Erythroblast (primary cell): ENCODE measurements at places on chromosomes 12 and 14.

DNA sequence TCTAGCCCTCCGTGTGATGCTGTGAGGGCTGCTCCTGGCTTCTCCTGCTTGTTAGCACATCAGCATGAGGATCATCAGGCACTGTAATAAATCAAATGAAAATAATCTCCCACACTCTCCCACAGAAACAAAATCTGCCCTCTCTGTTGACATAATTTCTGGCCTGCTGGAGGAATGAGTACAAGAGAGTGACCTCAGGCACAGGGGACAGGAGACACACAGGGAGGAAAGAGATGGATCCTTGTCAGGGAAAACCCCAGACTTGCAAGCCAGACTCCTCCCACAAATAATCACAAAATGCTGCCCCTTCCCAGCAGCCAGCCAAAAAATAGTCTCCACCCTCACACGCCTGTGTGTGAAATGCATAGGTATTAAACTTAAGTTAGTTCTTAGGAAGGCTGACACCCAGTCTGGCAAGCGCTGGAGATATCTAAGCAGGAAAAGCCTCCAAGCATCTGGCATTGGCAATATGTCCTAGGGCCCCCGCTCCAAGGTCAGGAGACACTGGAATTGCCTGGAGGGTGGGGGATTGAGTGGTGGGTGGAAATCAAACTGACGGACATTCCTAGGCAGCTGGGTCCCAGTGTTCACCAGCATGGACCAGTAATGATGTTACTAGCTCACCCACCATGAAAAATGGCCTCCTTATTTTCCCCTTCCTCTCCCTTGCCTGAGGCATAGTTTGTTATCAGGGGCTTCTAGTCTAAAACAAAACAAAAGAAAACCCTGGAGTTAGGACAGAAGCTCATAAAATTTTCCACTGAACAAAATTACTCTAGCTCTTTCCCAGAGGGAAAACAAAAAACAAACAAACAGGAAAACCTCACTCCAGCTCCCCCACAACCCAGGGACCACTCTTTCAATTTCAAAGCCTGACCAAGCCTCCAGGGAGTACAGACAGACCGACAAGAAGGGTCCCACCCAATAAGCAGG, 22.0 kb downstream of the SMUG1 start:
- DNase-seq = no peak

- no peak for DNase-seq
Observed at GRCh38 chr12:104622928-104623327, 166.2 kb downstream of the CHST11 start.

GRCh38 chr12:94855853-94856252, 147.6 kb downstream of the NDUFA12 start:
- no peak for DNase-seq

GRCh38 chr14:91409928-91410718, 7.5 kb downstream of the CCDC88C start:
- no peak for DNase-seq

- DNase-seq = no peak
Observed at GRCh38 chr12:131030472-131031328, 77.0 kb downstream of the ADGRD1 start.

- no peak for DNase-seq
Observed at GRCh38 chr14:96637521-96637920, 135.3 kb downstream of the PAPOLA start.

DNA sequence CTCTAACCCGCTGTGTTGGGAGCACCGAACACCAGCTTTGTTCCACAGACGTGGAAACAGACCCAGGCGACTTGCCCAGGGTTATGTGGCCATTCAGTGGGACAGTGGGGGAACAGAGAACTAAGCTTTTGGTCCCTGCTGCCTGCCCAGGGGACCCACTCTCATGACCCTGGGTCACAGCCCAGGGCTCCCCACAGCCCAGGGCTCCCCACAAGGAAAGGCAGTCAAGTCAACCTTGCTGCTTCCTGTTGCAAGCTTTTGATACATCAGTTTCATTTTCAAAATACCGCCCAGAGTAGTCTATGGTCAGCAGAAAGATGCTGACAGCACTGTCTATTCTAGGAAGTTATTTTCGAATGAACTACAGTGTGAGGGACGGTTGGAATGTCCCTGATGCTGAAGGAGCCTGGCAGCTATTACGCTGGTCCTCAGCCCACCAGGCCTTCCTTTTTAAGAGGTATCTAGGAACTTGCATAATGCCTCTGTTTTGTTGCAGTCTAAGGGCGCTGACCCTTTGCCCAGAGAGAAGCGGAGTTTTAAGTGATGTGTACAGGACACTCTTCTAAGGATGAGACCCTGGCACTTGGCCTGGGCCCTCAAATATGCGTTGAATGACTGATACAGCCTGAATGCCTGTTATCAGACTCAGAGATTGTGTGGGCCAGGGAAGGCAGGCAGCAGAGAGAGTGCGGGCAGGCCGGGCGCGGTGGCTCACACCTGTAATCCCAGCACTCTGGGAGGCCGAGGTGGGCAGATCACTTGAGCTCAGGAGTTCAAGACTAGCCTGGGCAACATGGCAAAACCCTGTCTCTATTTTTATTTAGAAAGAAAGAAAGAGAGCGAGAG, 12.6 kb upstream of the TTC7B start:
- DNase-seq = no peak

DNA sequence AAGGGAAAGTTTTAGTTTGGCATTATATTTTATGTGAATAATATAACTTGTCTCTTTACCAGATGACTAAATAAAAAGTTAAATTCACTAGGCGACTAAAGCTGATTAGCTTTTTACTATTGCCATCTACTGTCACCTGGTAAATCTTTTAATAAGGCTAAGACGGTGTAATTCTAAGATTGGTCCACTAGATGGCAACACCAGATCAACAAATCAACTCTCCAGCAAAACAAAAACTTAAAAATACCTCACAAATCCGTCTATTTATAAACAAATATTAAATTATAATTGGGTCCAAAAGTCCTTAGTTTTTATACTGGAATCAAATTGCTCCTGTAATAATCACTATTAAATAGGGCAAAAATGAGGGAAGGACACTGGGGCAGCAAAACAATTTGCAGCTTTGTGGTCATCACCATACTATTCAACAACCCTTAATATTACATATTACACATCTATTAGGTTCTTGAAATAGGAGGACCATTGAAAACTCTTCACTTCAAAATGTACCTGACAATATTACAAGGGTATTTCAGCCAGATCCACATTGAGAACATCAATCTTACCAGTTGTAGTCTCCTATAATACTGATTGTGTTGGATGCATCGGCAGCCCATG, 47.9 kb downstream of the GALC start:
- DNase-seq = peak; percentile 84

DNA sequence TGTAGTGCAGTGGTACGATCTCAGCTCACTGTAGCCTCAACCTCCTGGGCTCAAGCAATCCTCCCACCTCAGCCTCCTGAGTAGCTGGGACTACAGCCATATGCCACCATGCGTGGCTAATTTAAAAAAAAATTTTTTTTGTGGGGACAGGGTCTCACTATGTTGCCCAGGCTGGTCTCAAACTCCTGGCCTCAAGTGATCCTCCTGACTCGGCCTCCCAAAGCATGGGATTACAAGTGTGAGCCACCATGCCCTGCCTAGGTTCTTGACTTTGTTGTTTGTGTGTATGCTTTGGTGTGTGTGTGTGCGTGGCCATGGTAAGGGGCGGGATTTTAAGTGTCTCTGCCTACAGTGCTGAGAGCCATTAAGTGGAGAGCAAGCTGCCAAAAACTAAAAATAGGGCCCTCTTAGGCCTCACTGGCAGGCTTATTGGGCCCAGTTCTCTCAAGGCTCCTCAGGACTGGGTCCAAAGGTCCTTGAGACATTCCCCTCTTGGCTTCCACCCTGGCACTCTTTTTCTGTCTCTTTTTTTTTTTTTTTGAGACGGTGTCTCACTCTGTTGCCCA, 5.1 kb downstream of the COX14 start:
- DNase-seq = no peak

- no peak for DNase-seq
Observed at GRCh38 chr12:75692876-75693275, 181.5 kb upstream of the KRR1 start.

- DNase-seq = no peak
Observed at GRCh38 chr12:21542403-21542802, 16.3 kb downstream of the SPX start.

- DNase-seq = no peak
Observed at GRCh38 chr14:51066576-51066975, 28.3 kb downstream of the TRIM9 start.

GRCh38 chr12:126182619-126183236, 1117.5 kb downstream of the AACS start:
- no peak for DNase-seq

DNA sequence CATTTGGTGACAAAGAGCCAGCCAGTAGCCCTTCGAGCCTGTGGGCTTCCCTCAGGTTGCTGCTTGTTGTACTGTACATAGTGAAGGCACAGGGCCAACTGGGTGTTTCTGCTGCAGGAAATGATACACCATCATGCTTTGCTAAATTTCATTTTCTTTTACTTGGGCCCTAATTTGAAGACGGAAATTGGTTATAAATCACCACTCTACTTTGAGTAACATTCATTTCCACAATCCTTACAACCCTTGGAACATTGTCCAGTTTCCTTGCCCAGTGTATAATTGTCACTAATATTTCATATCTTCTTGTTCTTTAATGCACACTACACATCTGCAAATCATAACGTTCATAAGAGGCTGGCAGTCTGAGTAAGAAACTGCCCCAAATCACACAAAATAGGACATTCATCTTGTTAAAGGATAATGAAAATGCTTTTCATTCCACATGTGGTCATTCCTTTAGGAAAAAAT, 30.2 kb downstream of the MSRB3 start:
- DNase-seq = no peak

GRCh38 chr12:106046301-106046846, 92.4 kb downstream of the NUAK1 start:
- no peak for DNase-seq

DNA sequence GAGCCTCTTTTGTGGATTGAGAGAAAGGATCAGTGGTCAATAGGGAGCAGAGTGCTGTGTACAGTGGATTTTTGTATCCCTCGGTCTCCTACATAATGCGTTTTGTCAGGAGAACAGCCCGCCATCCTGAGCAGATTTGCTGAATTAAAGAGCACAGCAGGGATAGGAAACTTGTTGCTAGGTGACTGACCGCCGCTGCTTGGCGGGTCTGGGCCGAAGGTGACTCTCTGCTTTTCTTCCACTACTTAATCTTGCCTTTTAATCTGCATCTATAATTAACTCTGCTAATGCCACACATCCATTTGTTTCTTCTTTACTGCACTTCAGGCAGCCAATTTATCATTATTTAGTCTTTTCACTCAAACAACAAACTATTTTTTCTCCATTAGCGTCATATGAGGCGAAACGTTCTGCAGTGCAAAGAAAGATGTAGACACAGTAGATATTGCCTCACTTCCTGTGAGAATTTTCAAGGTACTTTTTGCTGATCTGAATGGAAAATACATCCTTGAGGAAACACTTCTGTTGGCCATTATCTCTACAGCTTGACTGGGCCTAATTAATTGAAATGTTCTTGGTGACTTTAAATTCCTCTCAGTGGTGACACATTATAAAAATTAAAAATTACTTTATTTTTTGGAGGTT, 108.0 kb downstream of the PPM1A start:
- DNase-seq = no peak

DNA sequence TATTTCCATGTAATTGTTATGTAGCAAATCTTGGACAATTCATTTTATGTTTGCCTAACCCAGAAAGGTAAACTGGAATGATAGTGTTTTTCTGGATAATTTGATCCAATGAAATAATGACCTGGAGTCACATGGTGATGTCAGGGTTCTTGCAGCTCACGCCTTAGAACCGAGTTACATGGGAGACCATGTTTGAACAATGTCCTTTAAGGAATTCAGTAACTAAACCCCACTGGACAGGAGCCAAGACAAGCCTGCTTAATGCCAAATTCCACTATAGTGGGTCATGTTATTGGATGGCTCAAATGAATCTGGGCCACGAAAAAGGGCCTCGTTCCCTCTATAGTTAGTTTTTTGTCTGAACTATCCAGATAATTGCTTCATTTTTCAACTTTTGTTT, 255.8 kb upstream of the HMGA2 start:
- no peak for DNase-seq

DNA sequence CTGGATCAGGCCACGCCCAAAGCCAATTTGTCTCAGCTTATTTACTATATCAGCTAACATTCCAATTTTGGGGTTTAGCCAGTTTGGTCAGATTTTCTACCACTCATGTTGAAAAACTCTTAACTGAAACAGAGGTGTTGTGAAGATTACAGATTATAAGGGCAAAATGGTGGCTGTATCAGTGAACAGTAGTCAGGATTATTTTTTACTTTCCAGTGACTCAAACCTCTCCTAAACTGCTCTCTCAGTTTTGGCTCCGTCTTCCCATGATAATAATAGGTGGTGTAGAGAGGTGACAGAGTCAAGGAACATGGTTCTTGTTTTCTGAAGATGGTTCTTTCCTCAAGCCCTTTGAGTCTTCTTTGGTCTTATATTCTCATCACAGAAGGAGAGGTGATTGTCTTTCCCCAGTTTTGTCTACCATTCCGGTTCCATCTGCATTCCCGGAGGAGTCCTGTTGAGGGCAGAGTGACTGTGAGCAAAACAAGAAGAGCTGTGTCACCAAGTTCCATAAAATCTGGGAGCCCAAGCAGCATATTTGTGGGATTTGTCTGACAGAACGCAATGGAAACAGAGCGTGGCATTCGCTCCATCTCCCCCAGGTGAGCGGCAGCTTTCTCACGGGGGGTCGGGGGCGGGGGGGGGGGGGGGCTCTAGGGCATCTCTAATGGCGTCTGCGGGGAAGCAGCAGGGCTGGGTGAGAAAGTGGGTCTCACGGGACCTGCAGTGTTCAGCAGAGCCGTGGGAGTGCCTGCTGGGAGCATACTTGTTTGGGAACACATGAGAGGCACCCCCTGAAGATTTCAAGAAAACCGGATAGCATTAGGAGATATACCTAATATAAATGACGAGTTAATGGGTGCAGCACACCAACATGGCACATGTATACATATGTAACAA, 59.1 kb downstream of the TBC1D30 start:
- no peak for DNase-seq

GRCh38 chr12:131138638-131139362, 185.1 kb downstream of the ADGRD1 start:
- DNase-seq = no peak

DNA sequence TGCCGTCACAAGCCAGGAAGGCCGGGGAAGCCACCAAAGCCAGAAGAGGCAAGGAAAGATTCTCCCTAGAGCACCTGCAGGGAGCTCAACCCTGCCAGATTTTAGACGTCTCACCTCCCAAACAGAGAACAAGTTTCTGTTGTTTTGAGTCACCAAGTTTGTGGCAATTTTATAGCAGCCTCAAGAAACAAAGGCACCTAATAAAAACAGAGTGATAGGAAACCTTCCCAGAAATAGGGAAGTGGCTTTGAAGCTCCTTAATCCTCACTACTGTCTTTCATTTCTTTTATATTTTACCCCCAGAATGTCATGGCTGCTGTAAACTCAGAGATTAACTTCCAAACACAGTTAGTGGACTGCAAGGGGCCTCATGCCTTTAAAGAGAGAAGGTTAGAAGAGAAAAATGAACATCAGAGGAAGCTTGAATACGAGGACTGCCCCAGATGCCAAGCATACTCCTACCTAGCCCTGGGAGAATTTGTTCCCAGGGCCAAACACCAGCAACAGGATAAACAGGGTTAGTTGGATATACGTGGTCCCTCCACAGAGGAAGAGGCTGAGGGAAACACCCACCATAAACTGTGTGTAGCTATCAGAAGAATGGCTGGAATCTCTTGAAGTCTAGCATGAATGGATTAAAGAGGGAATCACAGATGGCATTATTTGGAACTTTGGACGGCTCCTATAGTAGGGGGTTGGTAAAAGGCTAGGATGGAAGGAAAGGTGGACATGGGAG, 148.3 kb downstream of the KCNA5 start:
- no peak for DNase-seq

GRCh38 chr12:91482231-91482630, 299.6 kb upstream of the DCN start:
- DNase-seq = no peak

- DNase-seq = no peak
Observed at GRCh38 chr12:53328043-53328435, 6.6 kb upstream of the AAAS start.
